ENCODE measurements at places on chromosomes 1 and 21.

GRCh38 chr1:81493102-81493869, 307.4 kb upstream of the ADGRL2 start:
- DNase-seq, result no peak

DNA sequence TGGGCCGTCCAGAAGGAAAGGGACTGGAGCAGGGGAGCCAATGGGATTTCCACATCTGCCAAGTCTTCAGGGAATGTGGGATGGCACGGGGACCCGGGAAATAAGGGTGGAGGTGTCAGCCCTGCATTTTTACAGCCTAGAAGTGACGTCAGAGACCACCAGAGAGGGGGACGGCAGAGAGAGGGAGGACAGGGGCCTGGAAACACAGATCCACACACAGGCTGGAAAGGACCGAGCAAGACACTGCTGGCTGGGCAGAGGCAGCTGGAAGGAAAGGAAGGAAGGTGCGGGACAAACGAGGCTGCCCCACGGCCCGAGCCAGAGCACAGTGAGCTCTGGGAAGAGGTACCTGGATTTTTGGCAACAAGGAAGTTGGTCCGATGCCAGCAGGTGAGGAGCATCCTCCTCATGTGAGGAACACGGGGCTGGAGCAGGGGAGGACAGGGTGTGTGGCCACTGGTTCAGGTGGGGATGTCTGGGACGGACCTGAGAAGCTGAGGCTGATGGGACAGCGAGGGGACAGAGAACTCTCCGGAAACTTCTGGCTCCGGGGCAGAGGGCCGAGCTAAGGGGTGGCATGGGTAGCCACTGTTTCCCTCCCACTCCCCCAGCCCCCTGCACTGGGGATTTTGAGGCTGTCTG, 138.3 kb downstream of the PGBD5 start:
- no peak for DNase-seq

GRCh38 chr1:6082430-6082971, 36.8 kb downstream of the KCNAB2 start:
- no peak for DNase-seq

GRCh38 chr1:241532864-241533263, 686 bp downstream of the KMO start:
- DNase-seq, result no peak

DNA sequence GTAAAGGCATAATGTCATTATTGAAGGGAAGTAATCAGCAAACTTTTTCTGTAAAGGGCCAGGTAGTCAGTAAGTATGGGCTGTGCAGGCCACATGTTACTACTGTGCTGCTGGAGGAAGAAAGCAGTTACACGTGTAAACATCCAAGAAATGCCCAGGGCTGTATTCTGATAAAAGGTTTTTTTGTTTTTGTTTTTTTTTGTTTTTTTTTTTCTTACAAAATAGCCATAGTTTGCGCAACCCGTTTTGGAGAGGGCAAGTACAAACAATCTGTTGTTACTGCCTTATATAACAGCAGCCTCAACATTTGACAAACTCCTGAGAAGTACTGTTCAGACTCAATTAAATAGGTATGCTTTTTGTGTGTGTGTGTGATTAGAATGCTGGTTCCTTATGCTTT, 26.7 kb upstream of the MTMR11 start:
- DNase-seq, result no peak

DNA sequence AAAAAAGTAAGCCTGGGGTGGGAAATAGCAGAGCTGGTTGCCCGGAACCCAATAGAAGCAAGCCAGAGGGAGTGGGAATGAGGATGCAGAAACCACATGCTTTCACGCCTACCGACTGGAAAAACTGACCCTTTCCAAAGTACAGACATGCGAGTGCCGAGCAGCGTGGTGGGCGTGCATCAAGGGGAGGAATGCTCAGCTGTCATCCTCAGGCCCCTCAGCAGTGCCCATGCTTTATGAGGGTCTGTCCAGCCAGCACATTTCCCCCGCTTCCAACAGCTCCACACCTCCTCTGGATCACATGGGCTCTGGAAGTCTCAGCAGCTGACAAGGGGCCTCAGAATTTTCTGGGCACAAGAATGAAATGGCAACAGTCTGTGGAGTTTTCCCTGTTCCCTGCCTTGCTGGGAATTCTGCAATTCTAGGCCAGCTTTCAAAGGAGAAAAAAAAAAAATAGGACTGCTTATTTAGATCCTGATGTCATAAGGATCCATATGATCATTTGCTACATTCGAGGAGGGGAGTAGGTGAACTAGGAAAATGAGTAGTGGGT, 19.1 kb upstream of the IKBKE start:
- DNase-seq, result no peak

GRCh38 chr1:200378096-200378495, 31.7 kb downstream of the ZNF281 start:
- DNase-seq, result no peak

DNA sequence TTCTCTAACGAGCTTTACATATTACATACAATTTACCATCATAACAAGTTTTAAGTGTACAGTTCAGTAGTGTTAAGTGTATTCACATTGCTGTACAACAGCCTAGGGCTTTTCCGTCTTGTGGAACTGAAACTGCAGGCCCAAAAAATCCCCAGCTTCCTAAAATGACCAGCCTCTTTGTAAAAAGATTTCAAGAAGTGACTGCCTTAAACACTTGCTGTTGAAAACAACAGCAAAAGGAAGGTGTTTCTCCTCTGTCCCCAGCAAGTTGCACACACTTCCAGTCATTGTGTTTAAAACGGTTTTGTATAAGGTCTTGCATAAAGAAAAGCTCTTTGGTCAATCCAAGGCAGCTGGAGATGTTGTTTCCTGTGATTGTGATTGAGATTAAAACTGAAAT, 16.0 kb upstream of the GBP1 start:
- no peak for DNase-seq

GRCh38 chr1:81852961-81853360, 52.2 kb downstream of the ADGRL2 start:
- DNase-seq, result no peak

- DNase-seq, result no peak
Observed at GRCh38 chr1:179815641-179816040, 62.0 kb downstream of the TOR1AIP2 start.

DNA sequence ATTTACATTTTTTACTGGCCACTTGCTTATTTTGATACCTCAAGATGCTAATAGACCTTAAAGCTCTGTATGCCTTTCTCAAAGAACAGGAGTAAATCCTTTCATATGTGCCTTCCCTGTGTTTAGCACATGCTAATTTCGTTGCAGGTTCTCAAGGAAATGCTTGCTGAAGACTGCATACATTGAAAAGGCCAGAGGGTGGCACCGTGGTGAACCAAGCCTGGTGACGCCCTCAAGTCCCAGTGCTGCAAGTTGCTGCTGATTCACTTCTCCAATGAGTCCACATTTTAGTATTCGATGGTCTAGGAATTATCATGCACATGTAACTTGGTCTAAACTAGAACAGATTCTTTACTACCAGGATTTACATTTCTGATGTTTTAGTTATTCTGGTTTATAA, 94.1 kb downstream of the CLDN17 start:
- no peak for DNase-seq

- peak; percentile 82 for DNase-seq
Observed at GRCh38 chr1:171741872-171742576, at the start of gene VAMP4. Gene VAMP4 (minus strand): TSS chr1:171742065. CDS start chr1:171738414, 3,651 bp downstream.

- DNase-seq, result peak; percentile 24
Observed at GRCh38 chr1:162854245-162854882, 6.6 kb downstream of the CCDC190 start.

DNA sequence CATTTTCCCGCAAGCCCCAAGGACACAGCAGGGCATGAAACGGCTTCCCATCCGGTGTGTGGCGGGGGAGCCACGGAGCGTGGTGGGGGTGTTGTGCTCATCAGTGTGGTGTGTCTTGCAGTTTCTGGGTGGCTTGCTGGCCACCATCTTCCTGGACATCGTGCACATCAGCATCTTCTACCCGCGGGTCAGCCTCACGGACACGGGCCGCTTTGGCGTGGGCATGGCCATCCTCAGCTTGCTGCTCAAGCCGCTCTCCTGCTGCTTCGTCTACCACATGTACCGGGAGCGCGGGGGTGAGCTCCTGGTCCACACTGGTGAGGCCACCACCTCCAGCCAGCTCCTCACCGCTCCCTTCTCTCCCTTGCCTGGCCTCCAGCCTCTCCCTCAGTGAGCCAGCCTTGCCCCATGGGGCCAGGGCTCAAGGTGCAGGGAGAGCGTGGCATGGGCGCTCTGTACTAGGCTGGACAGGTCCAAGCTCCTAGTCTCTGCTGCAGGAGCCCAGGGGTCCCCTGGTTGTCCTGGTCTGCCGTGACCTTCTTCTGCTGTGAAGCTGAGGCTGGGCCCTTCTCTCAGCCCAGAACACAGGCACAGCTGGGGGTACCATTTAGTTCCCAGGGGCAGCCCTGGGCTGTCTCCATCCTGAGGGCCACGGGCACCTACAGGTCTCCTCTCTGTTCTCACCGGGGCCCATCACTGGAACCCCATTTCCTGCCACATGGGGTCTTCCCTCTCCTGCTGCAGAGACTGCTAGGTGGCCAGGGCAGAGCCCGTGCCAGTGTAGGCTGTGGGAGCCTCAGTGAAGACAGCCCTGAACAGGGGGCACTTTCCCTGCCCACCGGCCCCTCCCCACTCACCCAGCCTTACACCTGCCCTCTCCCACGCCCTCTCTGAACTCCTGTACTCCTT, 12.6 kb downstream of the AGTRAP start:
- DNase-seq, result no peak

GRCh38 chr1:165228111-165228655, 128.3 kb downstream of the LMX1A start:
- no peak for DNase-seq

- no peak for DNase-seq
Observed at GRCh38 chr1:185044387-185044786, 971 bp upstream of the RNF2 start.

DNA sequence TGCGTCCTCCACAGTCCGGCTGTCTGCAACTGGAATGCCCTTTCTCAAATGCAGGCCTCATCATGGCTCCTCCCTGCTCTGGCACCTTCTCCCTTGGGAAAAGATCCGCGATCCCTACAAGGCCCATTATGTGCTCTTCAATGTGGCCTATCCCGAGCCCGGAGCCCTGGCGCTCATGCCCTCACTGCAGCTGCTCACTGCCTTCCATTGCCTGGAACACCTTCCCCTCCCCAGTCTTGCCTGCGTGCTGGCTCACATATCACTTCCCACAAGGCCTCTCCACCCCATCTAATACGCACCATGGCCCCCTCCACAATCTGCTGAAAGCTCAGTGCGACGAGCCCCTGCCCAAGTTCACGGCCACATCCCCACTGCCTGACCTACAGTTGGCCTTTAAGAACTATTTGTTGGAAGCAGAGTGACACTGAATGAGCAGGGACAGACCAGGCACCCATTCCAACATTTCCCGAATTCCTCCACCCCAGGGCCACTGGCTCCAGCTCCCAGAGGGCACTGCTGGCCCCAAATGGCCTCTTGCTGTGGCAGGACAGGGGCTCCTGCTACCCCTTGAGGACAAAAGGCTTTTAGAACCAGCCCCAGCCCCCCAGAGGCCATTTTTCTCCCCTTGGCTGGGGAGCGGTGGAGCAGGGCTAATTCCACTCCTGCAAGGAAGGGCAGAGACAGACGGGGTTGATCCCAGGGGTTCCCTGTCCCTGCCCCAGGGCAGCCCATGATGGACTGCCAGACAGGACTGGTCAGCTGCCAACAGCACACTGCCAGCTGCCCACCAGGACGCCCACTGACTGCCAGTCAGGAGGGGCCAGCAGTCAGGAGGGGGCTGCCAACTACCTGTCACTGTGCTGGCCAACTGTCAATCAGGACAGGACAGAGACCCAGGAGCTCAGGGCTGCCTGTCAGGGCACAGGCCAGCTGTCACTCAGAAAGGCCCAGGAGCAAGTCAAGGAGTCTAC, 64.8 kb downstream of the DHRS3 start:
- DNase-seq, result no peak

GRCh38 chr1:222061711-222062359, 319.9 kb upstream of the DUSP10 start:
- no peak for DNase-seq

DNA sequence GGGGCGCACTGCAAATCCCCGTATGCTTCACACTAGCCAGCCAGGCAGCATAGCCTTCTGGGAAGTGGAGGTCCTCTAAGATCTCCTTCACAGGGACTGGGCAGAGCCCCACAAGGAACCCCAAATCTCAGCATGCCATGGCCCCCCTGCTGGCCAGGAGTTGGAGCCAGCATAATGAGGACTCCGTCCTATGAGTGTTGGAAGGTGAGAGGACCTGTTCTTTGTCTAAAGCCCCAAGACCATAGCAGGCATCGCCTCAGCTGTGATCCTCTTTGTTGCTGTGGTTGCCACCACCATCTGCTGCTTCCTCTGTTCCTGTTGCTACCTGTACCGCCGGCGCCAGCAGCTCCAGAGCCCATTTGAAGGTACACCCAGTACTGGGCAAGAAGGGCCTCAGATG, 1.5 kb downstream of the SHISA4 start:
- DNase-seq, result no peak

GRCh38 chr1:37634244-37634991, at the start of gene RSPO1:
Gene RSPO1 (minus strand): TSS chr1:37634892. CDS start chr1:37629661, 5,231 bp downstream.
- no peak for DNase-seq

DNA sequence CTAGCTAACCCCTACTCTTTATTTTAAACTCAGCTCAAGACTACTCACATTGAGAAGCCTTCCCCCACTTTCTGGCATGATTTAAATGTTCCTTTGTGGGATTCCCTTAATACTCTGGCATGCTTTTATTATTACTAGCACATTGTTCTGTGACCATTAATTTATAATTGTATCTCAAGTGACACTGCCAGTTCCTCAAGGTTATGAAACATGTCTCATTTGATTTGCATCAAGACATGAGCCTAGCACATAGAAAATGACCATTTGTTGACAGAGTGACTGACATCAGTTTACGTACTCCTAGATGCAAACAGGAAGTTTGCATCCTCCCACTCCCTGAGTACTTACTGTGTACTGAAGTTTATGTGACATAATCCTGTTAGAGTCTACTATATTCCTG, 15.2 kb downstream of the RGS4 start:
- DNase-seq, result no peak

DNA sequence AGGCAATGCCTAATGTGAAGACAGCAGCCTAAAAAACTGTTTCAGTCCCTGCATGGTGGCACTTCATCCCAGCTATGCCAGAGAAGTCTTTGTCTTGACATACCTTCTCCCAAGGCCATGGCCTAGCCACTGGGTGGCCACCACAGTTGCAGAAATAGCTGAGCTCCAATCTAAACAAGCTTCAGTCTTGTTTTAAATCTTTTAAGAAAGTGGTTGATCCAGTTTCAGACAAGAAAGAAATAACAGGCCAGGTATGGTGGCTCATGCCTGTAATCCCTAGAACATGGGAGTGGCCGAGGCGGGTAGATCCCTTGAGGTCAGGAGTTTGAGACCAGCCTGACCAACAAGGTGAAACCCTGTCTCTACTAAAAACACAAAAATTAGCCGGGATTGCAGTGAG, 600.0 kb upstream of the PLXNA2 start:
- DNase-seq, result no peak

GRCh38 chr1:244010191-244010590, 40.9 kb upstream of the ZBTB18 start:
- DNase-seq, result peak; percentile 2

GRCh38 chr1:81850031-81850430, 49.3 kb downstream of the ADGRL2 start:
- no peak for DNase-seq

Data from stimulated activated CD8-positive, alpha-beta memory T cell treated with anti-CD3 and anti-CD28 coated beads, Interleukin-4, amount 100 ng/mL, for 24 hours (primary cell).